ENCODE measurements at places on chromosomes 7 and 10.

DNA sequence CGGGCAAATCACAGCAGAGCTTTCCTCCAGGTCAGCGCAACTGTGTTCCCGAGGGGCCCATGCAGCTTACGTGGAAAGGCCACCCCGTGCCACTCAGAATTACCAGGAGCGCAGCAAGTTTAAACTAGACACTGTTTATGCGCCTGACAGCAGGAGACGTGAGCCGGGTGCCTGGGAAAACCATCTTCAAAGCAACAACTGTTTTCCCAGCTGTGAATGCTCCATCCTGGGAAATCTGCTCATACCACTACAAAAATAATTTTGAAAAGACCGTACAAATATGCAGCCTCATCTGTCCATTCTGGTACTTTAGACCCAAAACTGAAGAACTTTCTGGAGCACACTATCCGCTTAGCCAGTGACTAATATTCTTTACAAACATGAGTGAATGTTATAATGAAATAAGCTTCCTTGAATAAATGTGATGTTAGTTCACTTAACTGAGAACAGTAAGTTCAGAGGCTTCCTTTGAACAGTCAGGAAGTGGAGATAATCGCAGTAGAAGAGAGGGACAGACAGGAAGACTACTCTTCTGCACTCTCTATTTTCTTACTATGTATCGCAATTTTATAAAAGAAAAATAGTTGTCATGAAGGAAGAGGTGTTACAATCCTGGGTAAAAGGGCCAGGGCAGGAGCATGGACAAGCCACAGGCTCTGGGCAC, 16.7 kb downstream of the GPER1 start:
- DNase-seq: no peak

DNA sequence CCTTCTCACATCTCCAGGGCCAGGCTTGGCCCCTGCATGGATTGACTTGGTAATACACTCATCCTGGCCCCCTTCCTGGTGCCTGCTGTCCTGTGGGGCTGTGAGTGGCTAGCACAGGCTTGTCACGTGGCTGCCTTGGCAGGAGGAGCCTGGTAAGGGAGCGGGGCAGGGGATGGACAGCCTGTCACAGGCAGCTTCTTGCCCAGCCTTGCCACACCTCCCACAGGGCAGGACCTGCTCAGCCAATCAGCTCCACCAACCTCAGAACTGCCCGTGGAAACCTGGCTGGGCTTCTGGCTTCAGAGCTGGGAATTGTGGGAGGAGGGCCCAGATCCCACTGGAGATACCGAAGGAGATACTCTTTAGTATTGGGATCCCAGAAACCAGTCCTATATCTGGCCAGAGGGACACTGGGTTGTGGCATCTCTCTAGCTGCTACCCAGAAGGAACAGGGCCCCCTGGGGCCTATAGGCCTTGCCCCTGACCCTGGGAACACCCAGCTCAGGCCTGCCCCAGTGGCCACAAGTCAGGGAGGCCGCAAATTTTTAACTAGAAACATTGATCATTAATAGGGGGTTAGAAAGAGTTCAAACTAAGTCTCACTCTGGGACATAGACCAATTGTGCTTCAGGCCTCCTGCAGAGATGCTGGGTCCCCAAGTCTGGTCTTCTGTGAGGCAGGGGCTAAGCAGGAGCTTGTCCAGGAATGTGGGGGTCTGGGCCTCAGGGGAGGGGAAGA, at the start of gene HOGA1:
Gene HOGA1 (plus strand): TSS at position 330 of the 738 bp plus-strand sequence. CDS start 315 bp downstream, at position 645.
- DNase-seq: no peak

DNA sequence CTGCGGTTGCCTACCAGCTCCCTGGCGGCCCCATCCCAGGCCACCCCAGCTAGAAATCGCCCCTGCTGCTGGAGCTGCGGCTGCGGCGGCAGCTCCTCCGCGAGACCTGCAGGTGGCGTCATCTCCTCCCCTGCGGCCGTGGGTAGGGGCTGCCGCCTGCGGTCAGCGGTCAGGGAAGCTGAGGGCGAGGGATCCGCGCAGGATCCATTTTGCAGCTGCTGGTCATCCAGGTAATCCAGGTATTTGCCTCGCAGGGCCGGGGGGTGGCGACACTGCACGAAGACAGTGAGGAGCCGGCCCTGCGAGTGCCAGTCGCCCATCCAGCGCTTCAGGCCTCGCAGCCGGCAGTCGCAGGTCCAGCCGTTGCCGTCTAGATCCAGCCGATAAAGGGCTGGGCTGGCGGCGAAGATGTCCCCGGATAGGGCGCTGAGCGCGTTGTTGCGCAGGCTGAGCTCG, 1.5 kb downstream of the TRIL start:
- no peak for DNase-seq

- no peak for DNase-seq
Measured at GRCh38 chr10:75462865-75463264, 31.4 kb downstream of the LRMDA start.

GRCh38 chr10:88065383-88066049, 202.1 kb downstream of the PTEN start:
- DNase-seq: no peak

DNA sequence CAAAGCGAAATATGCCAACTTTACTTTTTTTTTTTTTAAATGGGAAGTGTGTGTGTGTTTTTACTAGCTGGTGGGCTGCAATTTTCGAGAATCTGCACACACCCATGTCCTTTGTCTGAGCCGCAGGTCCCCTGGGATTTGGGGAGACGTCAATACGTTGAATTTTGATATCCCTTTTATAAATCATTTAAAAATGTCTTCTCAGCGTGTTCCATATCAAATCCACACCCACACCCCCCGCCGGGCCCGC, 404 bp upstream of the FMC1 start:
- DNase-seq: no peak

- DNase-seq: no peak
Measured at GRCh38 chr10:32970910-32971309, 12.9 kb upstream of the ITGB1 start.

- DNase-seq: no peak
Measured at GRCh38 chr7:25979605-25980004, 172.4 kb upstream of the NFE2L3 start.

DNA sequence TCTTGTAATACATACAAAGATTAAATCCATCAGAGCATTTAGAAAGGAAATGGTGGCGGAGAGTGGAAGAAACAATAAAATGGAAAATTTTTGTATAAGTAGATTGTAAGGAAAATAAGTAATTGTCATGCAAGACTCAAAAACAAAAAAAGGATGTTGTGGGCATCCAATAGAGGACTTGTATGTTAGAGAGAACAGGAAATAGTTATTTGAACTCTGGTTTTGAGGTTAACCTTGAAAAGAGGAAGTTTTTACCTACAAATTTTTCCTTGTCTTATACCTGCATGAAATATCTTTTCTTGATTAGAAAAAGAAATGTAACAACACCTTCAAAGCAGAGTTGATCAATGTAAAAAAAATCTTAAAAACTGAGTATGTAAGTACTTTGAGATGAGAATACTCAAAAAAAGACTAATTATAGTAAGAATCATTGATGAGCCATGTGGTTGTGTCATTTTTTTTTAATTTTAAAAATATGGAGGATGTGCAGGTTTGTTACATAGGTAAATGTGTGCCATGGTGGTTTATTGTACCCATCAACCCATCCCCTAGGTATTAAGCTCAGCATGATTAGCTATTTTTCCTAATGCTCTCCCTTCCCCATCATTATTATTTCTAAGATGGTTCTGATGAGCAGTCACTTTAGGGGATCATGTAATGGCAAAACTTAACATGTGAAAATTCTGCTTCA, 11.9 kb downstream of the TMEM106B start:
- DNase-seq: peak; percentile 56

DNA sequence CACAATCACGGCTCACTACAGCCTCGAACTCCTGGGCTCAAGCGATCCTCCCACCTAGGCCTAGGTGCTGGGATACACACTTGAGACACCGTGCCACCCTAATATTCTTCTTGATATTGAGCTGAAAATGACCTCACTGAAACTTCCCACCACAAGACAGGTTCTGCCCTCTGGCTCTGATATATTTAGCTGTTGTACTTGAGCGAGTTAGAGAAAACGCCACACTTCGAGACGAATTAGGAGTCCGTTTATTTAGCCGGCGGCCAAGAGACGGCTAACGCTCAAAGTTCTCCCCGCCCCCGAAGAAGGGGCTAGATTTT, 17.9 kb downstream of the ZC3HAV1 start:
- DNase-seq: no peak

DNA sequence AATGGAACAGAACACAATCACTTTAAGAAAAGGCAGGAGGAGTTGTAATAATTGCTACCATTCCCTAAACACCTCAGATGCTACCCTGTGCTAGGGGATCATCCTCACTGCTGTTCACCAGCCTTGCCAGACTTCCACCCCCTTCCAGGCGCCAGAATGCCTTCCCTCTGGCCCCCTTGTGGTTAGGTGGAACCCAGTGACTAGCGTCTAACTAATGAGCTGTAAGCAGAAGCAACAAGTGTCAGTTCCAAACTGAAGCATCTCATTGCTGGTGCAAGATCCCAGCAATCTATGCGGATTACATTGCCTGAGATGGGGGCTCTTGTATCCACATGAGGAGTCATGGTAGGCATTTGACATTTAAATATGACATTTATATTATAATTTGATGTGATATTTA, 86.6 kb downstream of the FRMD4A start:
- no peak for DNase-seq

GRCh38 chr10:88174391-88174790, 311.0 kb downstream of the PTEN start:
- DNase-seq: no peak

DNA sequence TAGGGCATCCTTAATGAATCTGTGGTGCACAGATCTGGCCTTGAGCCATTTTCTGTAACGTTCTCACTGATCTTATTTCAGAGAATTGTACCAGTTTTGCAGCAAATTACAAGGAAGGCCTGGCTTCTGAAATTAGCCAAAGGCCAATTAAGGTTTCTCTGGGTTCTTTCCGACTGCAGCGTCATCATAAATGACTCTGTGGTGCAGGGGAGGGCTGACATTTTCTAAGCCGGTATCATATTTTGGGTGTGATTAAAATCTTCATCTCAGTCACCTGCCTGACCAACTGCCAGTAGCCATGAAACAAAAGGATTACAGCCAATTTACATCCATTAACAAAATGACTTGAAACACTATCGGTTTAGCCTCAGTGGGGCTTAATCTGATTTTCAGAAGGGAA, 363.7 kb downstream of the ADRA2A start:
- DNase-seq: no peak

DNA sequence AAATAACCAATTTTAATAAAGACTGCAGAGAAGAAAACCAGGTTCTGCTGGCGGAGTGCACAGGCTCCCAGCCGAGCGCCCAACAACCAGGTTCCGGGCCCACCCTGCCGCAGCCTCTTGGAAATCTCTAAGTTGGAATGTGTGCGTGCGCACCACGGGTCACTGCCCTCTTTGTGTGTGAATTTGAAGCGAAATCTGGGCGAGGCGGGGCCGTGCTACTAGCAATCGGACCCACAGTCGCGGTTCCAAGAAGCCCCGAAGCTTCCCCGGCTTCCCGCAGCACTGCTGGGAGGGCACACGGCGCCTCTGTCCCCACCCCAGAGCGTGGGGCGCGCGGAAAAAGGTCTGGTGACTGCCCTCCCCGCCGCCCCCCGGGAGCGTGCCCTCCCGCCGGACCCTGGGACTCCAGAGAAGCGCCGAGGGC, 666 bp upstream of the MAP3K8 start:
- DNase-seq: no peak

DNA sequence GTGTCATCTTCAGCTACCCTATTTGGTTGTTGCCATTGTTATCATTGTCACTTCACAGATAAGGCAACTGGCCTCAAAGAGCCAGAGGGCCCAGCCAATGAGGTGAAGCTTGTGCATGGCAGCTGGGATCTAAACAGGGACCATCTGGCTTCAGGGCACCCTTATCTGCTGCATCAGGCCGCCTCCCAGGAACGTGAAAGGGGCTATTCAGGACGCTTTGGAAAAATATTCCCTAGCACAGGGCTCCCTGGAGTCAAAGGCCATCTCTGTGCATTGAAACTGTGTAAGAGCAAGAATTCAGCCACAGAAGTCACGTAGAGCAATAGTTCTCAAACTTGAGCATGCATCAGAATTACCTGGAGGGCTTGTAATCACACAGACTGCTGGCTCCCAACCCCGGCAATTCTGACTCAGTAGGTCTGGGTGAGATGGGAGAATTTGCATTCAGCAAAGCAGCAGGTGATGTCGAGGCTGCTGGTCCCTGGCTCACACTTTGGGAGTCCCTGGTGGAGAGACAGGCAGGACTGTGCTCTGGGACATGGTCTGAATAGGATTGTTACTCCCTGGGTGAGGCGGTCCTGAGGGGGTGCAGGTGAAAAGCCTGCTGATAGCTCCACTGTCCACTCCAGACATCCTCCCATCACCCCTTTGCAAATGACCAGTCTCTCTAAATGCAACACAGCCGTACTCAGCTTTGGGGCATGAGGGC, 21.5 kb upstream of the PLEKHA1 start:
- no peak for DNase-seq

DNA sequence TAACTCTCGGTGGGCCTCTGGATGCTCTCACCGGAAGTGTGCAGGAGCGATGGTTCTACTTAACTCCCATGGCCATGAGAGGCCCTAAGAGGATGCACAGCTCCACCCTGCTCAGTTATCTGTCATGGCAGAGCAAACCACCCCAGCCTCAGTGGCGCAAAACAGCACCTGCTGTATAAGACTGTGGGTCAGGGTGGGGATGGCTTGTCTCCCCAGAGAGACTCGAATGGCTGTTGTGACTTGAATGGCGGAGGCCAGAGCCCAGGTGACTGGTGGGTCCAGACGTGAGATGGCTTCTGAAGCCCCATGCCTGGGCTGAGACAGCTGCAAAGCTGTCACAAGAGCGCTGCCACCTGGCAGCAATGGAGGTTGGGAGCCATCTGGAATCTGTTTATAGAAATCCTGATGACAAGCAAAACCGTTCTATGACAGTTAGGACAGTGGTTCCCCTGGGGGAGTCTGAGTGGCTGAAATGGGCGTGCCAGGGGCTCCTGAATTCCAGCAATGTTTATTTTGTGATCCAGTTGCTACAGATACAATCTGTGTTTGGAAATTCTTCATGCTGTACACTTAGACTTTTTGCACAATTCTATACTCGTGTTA, 490.5 kb downstream of the TCERG1L start:
- no peak for DNase-seq

GRCh38 chr10:23079700-23080099, 15.7 kb upstream of the MSRB2 start:
- DNase-seq: no peak

- DNase-seq: no peak
Measured at GRCh38 chr7:27143023-27143949, at the start of gene HOXA5. Gene HOXA5 (minus strand): TSS chr7:27143681. CDS start chr7:27143607, 74 bp downstream.

- no peak for DNase-seq
Measured at GRCh38 chr10:23630376-23630775, 191.5 kb downstream of the OTUD1 start.

GRCh38 chr7:73578342-73579128, at the start of gene TBL2:
Gene TBL2 (minus strand): TSS chr7:73578579. CDS start chr7:73578549, 30 bp downstream.
- DNase-seq: peak; percentile 100

DNA sequence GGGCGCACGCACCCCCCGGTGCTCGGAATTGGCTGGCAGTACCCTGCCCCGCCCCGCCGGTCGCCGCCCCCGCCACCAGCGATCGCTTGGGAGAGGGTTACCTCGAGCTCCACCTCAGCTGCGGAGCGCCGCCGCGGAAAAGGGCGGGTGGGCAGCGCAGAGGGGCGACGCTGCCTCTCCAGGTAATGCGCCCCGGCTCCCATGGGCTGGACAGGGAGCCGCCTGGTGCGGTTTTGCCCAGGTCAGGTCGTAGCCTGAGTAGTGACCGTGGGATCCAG, 1.3 kb downstream of the PFKFB3 start:
- no peak for DNase-seq
